ENCODE measurements at places on chromosomes 1 and 21.

DNA sequence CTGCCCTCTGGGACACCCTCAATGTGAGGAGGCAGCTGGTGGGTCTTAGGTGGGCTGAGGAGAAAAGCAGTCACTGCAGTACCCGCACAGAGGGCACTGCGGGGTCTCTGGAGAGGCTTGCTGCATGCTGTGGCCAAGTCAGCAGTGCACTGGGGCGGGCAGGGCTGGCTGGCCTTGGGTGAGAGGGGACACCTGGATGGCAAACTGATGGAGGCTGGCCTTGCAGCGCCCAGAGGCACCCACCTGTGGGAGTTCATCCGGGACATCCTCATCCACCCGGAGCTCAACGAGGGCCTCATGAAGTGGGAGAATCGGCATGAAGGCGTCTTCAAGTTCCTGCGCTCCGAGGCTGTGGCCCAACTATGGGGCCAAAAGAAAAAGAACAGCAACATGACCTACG, 3.2 kb downstream of the ELF3 start:
- no peak for DNase-seq

- DNase-seq: no peak
Measured at GRCh38 chr1:28160782-28161266, 15.7 kb downstream of the PTAFR start.

DNA sequence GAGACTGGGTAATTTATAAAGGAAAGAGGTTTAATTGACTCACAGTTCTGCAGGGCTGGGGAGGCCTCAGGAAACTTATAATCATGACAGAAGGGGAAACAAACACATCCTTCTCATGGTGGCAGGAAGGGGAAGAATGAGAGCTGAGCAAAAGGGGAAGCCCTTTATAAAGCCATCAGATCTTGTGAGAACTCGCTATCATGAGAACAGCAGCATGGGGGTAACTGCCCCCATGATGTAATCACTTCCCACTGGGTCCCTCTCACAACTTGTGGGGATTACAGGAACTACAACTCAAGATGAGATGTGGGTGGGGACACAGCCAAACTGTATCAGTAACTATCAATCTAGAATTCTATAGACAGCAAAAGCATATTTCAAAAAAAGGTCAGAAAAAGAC, 64.7 kb upstream of the ACTRT2 start:
- no peak for DNase-seq

GRCh38 chr1:62307446-62307845, 11.8 kb downstream of the KANK4 start:
- no peak for DNase-seq

DNA sequence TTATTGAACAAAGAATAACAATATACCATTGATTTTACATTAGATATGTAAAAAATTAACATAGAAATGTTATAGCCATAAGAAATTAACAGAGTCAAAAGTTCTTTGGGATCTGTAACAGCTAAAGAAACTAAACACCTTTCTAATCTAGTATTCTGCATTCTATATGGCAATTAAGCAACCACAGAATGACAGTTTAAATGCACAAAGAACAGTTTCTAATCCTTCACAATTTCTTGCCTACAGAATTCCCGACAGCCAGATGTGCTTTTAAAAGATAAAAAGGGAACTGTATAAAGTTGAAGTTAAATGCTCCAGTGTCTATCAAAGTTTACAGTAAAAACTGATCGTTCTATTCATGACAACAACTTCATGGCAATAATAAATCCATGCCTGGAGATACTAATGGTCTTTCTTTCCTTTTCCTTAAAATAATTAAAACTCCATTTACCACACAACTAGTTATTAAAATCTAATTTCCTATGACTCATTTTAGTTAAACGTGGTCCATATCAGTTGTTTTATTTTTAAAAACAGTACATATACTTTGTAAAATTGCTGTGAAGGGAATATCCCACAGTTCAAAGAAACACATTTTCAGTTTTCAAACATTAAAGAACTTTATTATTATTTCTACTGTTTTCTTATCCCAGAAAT, 110.2 kb downstream of the EIF4G3 start:
- no peak for DNase-seq

DNA sequence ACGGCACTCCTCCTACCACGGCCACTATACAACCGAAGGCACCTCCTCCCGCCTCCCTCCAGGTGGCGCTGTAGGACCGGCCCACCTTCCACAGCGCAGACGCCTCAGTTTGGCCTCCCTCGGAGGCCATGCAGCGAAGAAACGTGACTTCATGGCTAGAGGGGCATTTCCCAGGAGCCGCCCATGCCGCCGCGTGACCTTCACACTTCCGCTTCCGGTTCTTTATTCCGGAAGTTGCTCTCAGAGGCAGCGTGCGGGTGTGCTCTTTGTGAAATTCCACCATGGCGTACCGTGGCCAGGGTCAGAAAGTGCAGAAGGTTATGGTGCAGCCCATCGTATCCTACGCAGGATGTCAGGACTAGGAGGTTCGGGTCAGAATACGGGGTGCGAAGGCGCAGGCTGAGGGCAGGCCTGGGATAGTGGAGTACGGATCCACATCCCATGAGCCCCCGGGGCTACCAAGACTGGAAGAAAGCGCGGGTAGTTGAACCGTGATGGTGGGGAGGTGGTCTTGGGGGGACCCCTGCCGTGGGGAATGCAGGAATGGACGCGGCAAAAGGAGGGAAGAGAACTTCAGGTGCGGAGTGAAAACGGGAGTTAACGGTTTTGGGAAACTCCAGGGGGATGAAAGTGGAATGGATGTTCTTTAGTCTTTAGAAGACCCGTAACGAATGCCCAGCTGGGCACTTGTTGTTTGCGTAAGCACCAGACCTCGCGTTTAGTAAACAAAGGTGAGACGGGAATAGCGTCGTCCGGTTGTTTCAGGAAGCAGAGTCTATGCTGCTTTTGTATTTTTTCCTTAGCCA, at the start of gene SNRPE:
TSS of gene SNRPE (plus strand) at position 221 of the 806 bp plus-strand sequence. CDS start at position 282, 61 bp downstream.
- DNase-seq: peak; percentile 98

DNA sequence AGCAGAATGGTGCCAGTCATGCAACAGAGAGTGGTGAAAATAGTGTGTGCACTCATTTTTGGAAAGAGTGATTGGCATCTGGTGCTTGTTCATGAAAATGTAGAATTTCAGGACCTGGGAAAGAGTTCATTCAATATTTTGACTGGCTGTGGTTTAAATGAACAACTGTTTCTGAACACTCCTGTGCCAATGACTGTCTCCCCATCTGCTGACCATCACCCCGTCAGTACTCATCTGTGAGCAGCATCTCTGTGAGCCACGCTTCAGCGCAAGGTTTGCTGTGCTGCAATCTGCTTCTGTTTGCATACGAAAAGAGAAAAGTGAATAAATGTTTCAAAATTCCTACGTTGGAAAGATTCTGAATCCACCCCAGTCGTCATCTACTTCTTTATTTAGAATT, 77.9 kb upstream of the RUNX1 start:
- no peak for DNase-seq

- DNase-seq: no peak
Measured at GRCh38 chr1:207703712-207704111, 48.1 kb upstream of the CD46 start.

DNA sequence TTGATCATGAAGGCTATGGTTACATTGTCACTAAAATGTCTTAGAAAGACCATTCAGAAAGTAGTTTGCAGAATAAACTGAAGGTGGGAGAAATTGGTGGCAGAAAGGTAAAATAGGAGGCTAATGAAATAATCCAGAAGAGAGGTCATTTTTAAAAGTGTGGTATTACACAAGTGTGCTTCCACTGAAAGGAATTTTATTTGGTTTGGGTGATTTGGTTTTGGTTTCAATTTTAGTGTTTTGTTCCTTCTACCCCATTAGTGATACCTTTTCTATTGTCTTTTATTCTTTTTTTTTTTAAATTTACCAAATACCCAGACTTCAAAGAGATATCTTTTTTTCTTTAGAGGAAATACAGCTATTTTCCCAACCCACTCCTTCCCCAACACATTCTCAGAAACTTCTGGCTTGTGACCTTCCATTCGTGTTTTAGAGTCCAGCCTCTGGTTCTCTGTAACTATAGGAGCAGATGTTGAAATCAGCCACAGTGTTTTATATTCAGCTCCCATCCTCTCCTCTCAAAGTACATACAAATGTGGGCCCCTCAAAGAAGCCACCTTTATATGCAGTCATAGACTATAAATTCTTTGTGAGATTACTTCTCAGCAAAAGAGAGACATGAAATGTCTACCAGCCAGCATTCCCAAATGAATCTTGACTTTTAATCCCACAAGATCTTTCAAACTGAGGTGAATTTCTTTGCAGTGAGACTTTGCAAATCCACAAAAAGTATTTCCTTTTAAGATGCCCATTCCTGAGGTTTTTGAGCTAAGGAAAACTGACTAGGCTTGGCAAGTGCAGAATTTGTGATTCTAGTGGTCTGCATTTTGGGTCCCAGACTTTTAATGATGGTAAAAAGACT, 42.0 kb upstream of the PALMD start:
- DNase-seq: no peak

DNA sequence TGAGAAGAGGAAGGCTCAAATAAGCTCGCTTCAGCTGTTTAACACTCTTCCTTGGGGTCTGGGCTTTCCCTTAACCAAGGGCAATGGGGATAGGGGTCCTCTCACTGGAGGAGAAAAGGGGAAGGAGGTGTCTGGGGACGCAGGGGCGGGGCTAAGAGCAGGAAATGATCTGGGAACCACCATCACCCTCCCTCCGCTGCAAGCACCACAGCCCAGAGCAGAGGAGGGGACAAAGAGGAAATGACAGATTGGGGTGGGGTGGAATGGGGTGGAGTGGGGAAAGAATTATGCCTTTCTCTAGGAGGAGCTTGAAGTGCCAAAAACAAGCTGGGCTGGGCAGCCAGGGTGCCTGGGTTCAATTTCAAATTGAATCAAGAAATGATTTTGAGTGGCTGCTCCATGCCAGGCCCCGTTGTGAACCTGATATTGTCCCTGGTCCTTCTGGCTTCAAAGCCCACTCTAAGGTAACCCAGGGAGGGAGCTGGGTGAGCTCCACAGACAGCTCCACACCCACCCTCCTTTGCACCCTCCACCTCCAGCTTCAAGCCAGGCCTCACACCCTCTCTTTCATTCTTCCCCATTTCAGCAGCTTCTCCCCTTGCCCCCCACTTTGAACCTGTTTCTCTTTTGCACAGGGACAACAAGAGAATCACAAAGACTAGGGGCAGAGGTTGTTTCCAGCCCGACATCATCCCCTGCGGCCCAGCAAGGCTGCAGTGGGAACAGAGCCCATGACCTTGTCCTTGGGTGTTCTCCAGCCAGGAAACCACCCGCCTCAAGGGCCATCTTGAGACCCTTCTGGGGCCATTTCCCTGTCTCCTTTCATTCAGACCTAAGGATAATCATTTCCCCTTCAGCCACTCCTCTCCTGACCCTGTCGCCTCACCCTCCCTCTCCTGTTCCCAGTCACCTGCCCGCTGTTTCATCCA, 1.1 kb downstream of the ARHGAP30 start:
- no peak for DNase-seq

- no peak for DNase-seq
Measured at GRCh38 chr1:55043726-55044125, 4.4 kb downstream of the PCSK9 start.

- DNase-seq: no peak
Measured at GRCh38 chr1:30196457-30196856, 526.9 kb downstream of the MATN1 start.

DNA sequence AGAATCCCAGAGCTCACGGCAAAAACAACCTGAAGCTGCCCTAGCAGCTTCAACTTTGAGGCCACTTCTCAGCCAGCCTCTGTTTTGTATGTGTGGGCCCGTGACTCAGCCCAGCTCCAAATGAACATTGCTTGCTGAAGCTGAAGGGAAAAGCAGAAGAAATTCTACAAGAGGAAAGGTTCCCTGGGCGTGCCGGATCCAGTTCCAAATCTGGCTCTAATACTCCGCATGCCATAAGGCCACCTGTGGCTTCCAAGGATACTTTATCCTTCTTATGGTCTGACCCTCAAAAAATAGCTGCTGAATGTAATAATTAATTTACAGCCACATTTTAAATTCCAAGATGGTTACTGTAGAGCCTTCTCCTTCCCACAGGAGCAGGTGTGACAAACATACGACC, 24.3 kb downstream of the TSPAN2 start:
- no peak for DNase-seq

- no peak for DNase-seq
Measured at GRCh38 chr1:98783821-98784220, 122.3 kb downstream of the SNX7 start.

GRCh38 chr1:41682845-41683625, 198.6 kb upstream of the EDN2 start:
- DNase-seq: no peak

DNA sequence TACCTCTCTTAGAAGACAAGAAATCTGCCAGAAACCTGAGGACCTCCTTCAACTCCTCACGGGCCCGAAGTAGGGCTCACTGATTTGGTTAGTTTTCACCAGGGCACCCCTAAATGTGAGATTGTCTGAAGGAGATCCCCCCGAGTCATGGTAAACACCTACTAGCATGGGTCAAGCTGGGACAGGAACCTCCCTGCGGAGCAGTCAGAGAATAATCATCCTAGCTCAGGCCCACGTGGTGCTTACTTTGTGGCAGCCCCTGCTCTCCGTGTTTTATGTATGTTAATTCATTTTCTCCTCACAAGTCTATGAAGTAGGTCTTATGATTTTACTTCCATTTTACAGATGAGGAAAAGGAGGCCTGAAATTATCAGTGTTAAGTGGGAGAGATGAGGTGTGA, 138.2 kb downstream of the NTPCR start:
- DNase-seq: no peak

GRCh38 chr21:32795802-32796559, 24.4 kb upstream of the PAXBP1 start:
- no peak for DNase-seq

DNA sequence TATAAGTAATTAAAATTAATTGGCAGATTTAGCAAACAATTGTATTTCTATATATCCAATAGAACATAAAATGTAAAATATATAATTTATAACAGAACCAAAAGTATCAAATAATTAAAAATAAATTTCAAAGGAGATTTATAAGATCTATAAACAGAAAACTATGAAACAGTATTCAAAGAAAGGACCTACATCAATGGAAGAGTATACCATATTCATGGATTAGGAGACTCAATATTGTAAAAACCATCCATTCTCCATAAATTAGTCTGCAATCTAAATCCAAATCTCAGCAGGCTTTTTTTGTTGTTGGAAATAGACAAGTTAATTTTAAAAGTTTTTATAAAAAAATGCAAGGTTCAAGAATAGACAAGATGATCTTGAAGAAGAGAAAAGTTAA, 149.0 kb upstream of the RUNX3 start:
- DNase-seq: no peak
